ENCODE measurements at places on chromosomes 6 and 20.

DNA sequence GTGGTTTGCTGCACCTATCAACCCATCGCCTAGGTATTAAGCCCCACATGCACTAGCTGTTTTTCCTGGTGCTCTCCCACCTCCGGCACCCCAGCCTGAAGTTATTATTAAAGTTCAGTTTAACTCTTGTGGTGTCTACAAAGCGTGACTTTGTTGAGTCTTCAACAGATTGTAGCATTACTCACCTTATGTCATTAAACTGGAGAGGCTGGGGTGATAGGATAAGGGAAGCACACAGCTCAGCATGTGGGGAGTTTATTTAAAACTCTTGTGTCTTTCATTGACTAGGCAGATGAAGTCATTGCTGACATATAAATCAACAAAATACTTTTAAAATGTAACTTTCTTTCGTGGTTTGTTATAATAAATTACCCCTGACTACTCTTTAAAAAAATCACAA is 84.7 kb upstream of the GCM1 start:
- no peak overlapping the region for H3K4me3 ChIP-seq
- H3K36me3 ChIP-seq: no peaks in the 10 kb centered on the region
- no peaks in the 10 kb centered on the region for H3K27me3 ChIP-seq
- no peak overlapping the region for H3K27ac ChIP-seq
- no peaks in the 10 kb centered on the region for H3K4me1 ChIP-seq

DNA sequence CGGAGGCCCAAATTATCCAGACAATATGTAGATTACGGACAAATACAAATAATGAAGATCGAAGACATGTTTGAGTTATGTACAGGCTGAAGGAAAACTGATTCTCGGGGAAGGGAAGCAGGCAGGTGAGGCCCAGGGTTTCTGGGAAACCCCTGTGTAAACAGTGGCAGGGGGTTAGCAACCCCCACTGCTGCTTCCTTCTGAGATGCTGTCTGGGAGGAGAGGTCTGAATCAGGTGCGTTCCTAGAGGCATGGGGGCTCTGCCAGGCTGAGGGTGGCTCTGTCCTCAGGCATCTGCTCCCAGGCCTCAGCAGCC is 7.2 kb upstream of the MDGA1 start:
- peak overlapping the region; percentile 97 for H3K27ac ChIP-seq
- no peaks in the 10 kb centered on the region for H3K36me3 ChIP-seq
- peaks cover 20% of the 10 kb centered on the region for H3K4me1 ChIP-seq
- peak overlapping the region; percentile 72 for H3K4me3 ChIP-seq
- peaks cover 57% of the 10 kb centered on the region for H3K27me3 ChIP-seq
- DNase-seq: no peak

DNA sequence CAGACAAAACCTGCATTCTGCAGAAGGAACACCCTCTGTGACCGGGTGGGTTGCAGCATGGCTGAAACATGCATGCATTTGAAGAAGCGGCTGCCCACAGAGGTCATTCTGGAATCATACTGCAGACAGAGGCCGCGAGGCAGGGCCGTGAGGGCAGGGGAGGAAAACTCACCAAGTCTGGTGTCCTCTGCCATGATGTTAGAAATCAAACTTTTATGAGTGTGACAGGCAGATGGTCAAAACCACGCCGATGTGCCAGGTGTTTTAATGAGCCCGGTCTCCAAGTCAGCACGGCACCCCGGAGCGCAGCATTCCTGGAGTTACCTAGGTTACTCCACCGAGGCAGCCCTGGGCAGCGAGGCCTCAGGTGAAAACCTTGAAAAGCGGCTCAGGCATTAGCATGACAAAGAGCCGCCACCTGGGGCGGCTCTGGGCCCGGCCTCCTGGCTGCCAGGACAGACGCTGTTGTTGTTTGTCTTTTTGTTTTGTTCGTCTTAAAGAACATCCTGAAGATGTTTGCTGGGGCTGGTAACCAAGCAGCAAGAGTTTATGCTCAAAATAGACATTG is 255.6 kb downstream of the ERMARD start:
- peaks cover 40% of the 10 kb centered on the region for H3K36me3 ChIP-seq
- peak overlapping the region; percentile 99 for H3K27ac ChIP-seq
- H3K4me3 ChIP-seq: peak overlapping the region; percentile 52
- H3K27me3 ChIP-seq: peaks cover 26% of the 10 kb centered on the region

GRCh38 chr6:44538131-44538806 is 150.8 kb downstream of the CDC5L start:
- H3K27ac ChIP-seq: no peak overlapping the region
- no peaks in the 10 kb centered on the region for H3K27me3 ChIP-seq
- no peak for DNase-seq
- H3K4me1 ChIP-seq: peaks cover 22% of the 10 kb centered on the region
- H3K36me3 ChIP-seq: peaks cover 7% of the 10 kb centered on the region
- no peak overlapping the region for H3K4me3 ChIP-seq

GRCh38 chr6:53938810-53939209 is 144.0 kb downstream of the LRRC1 start:
- H3K27ac ChIP-seq: no peak overlapping the region
- no peak for DNase-seq
- H3K4me1 ChIP-seq: no peaks in the 10 kb centered on the region
- H3K27me3 ChIP-seq: no peaks in the 10 kb centered on the region
- H3K36me3 ChIP-seq: no peaks in the 10 kb centered on the region

DNA sequence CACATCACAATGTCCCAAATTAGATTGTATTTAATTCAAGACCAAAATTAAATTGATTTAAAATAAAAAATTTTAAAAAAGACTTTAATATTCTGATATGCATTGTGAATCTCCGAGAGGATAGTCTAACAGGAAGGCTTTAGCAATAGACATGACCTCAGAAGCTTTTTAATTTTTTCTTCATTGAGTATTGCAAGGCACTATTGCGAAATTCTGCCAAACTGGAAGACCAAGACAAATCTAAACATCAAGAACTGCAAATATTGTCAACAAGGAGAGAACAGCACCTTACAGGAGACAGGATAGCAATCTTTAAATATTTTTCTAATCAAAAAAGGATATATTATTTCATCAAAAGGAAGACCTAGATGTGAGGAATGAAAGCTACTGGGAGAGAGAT is 56.9 kb downstream of the BMP5 start:
- H3K4me3 ChIP-seq: no peak overlapping the region
- DNase-seq: no peak
- no peaks in the 10 kb centered on the region for H3K4me1 ChIP-seq
- H3K27me3 ChIP-seq: no peaks in the 10 kb centered on the region

DNA sequence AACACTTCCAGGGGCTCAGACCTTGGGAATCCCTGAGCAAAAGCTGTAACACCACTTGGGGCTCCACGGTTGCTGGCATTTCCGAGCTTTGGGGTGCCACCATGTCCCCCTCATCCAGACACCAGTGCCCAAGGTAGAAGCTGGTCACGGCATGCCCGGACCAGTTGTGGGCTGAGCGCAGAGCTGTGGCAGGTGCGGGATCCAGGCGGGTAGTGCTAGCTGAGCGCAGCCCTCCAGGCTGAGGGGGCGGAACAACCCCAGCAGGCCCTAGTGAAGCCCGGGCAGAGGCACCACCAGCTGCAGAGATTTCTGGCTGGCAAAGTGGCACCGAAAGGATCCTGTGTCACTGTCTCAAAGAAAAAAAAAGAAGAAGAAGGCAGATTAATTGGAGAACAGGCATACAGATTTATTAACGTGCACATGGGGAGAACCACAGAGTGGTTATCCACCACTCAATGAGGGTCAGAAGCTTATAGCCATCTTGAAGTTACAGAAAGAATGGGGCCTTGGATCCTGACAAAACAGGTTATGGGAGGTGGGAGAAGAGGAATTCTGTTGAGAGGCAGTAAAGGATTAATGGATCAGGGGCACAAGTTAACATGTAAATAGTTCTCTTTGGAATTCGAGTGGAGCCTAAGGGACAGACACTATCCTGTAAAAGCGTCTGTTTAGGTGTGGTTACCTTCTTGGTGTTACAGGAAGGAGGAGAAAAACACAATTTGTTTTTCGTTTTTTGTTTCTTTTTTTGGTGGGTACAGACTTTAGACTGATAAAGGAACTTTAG is 107.5 kb downstream of the CD24 start:
- no peak for DNase-seq
- H3K36me3 ChIP-seq: peaks cover 65% of the 10 kb centered on the region
- H3K27ac ChIP-seq: peak overlapping the region; percentile 82

GRCh38 chr6:154167126-154167525 is 128.1 kb downstream of the OPRM1 start:
- H3K36me3 ChIP-seq: peaks cover 17% of the 10 kb centered on the region
- H3K27me3 ChIP-seq: no peaks in the 10 kb centered on the region

- peaks cover 13% of the 10 kb centered on the region for H3K36me3 ChIP-seq
- no peak for DNase-seq
- peaks cover 15% of the 10 kb centered on the region for H3K4me1 ChIP-seq
- H3K4me3 ChIP-seq: no peak overlapping the region
- no peak overlapping the region for H3K27ac ChIP-seq
- no peaks in the 10 kb centered on the region for H3K27me3 ChIP-seq
These were observed 364.6 kb upstream of the SOX4 start for GRCh38 chr6:21228876-21229460.

DNA sequence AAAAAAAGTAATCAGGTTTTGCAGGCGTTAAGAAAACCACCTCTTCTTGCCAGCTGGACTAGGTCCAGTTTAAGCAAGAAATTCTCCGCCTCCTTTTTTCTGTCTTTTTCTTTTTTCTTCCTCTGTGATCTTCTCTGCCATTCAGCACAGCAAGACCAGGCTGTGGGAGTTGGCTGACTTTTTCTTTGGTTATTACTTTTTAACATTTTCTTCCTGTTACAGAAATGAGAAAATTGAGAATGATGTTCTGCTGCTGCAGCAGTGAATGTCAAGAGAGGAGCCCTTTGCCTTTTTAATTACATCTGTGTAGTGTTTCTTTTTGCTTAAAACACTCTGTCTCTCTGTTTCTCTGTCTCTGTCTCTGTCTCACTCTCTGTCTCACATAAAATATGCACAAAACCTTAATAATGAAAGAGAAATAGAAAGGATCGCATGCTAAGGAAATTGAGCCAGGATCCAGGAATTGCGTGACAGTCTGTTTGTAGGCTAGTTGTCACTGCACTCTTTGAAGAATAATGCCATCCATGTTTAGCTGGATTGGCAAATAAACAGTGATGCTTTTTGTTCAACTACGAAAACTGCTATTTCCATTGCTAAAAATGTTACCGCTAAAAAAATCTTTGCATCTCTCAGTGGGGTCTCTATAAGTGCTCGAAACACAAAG is 103.2 kb upstream of the SUPT3H start:
- no peak overlapping the region for H3K27ac ChIP-seq
- H3K4me3 ChIP-seq: no peak overlapping the region
- no peaks in the 10 kb centered on the region for H3K36me3 ChIP-seq
- no peak for DNase-seq
- H3K4me1 ChIP-seq: no peaks in the 10 kb centered on the region
- H3K27me3 ChIP-seq: no peaks in the 10 kb centered on the region

- H3K36me3 ChIP-seq: no peaks in the 10 kb centered on the region
- peaks cover 5% of the 10 kb centered on the region for H3K4me1 ChIP-seq
These were observed 35.4 kb downstream of the PIM1 start for GRCh38 chr6:37205175-37205996.

GRCh38 chr6:158284007-158284875 is 28.0 kb upstream of the TULP4 start:
- peak overlapping the region; percentile 20 for H3K4me3 ChIP-seq
- H3K27me3 ChIP-seq: no peaks in the 10 kb centered on the region
- DNase-seq: no peak
- H3K27ac ChIP-seq: peak overlapping the region; percentile 94
- no peaks in the 10 kb centered on the region for H3K36me3 ChIP-seq

- H3K4me3 ChIP-seq: peak within 1 kb of the TSS; percentile 96
- H3K36me3 ChIP-seq: peaks cover 7% of the 10 kb centered on the region
- peak within 1 kb of the TSS; percentile 98 for H3K27ac ChIP-seq
These were observed at the start of gene PMEPA1 for GRCh38 chr20:57709823-57710799. PMEPA1 (minus strand) TSS chr20:57710015; CDS start chr20:57709582, 433 bp downstream.

DNA sequence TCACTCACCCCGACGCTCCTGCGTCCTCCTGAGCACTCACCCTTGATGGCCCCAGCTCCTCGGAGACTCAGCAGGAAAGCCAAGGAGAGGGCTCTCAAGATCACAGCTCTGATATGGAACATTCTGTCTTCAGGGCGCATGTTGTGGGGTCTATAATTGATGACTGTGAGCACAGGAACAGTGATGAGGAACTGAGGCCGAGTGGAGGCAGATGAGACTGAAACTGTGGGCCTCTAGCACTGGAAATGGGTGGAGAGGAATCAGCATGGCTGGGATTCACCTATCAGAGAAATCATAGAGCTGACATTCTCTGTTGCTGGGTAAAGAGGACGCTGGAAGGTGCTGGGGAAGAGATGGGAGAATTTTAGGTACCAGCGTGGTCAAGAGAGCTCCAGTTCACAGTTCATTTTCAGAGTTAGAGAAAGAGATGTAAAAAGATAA is at the start of gene HLA-DPA1:
TSS of gene HLA-DPA1 (minus strand) at position 219 of the 441 bp plus-strand sequence.
- H3K36me3 ChIP-seq: no peaks in the 10 kb centered on the region

DNA sequence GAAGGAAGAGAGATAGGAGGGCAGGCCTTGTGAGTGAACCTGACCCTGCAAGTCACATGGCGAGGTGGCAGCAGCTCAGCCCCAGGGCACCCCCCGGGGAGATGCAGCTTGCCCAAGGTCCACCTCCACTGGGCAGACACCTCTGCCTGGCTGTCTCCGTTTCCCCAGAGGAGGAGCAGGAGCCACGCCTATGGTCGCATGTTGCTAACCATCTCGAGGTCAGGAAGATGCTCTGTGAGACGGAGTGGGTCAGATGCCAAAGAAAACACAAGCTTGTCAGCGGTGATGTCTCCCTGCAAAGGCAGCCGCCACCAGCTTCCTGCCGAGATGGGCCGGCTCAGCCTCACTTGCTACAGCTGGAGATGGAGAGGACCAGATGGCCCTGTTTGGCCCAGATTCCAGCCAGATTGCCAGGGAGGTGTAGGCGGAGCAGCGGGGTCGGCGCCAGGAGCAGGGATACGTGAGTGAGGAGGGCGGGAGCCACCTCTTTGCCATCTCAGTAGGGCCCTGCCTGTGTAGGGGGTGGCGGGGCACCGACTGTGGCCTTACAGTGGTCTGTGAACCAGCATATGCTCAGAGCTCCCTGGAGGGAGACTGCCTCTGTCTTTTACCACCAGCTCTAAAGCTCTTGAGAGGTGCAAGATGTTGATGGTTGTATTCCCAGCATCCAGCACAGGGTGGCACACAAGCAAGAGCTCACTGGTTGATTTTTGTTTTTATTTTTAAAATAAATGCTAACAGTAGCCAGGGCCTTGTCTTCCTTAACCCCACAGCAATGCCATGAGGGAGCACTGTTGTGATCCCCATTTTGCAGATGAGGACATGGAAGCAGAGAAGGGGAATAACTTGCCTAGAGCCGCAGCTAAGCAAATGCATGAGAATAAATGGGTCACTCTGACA is 42.9 kb upstream of the FAM83D start:
- no peak overlapping the region for H3K4me3 ChIP-seq
- H3K27me3 ChIP-seq: no peaks in the 10 kb centered on the region
- H3K36me3 ChIP-seq: no peaks in the 10 kb centered on the region
- no peak for DNase-seq
